Activated CD4-positive, alpha-beta T cell treated with anti-CD3 and anti-CD28 coated beads for 36 hours (primary cell): ENCODE measurements at places on chromosomes 2 and 18.

- no peak for DNase-seq
Measured at GRCh38 chr18:59085126-59085794, 54.4 kb upstream of the SEC11C start.

DNA sequence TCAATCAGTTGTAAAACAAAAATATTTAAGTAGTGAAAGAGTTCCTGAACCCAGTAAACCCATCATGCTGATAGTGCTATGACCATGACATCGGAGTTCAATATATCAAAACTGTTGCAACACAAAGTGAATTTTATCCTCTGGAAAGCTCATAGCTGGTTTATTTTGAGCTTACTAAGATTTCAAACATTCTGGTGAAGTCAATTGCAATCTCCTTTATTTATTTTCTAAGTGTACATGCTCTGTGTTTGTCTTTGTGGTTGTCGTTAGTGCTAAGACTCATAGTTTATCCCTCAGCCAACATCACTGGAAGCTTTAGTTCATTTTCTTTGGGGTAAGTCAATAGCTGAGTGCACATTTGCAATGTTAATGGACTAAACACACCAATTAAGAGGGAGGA is 91.9 kb downstream of the QPCT start:
- no peak for DNase-seq

GRCh38 chr18:274313-274712 is 6.5 kb upstream of the THOC1 start:
- no peak for DNase-seq

DNA sequence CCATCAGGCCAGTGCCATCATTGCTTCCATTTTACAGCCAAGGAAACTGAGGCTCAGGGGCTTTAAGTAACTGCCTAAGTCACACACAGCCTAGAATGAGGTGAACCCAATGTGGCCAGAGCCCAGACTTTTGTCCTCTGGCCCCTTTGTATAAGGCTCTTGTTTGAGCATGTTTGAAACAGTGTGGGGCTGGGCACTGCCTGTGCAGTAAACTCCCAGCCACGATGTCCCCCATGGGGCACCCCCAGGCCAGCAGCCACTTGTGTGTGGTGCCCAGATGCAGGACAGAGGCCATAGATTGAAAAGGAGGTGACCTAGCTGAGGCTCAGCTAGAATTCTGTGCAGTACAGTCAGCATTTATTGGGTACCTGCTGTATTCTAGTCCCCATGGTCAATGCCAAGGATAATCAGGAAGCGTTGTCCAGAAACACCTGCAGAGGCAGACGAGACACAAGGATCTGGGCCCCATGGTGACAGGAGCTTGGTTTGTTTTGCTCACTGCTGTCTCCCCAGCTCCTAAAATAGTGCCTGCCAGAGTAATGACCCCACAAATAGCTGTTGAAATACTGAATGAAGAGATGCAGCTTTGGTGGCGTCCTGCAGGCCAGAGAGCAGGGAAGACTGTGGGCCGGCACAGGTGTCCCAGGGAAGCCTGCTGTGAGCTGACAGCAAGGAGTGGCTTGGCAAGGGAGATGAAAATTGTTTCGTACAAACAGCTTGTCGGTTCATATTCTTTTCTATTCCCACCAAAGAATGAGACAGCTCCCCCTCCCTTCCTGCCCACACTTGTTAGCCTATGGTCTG is 160.7 kb downstream of the LDLRAD4 start:
- no peak for DNase-seq

DNA sequence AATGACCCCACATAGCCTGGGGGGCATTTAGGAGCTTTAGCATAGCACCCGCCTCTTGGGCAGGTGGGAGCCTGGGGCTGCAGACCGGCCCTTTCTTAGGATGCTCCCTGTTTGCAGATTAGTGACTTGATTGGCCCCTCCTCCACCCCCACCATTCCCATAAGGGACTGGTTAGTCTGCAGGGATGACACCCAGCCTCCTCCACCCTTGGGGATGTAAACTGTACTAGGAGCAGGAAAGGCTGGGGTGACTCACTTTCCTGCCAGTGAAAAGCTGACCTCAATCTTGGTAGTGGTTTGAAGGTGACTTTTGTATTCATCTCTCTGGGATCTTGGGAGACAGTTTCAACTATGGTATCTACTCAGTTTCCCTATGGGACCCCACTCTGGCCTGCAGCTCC is 24.2 kb downstream of the CTIF start:
- no peak for DNase-seq

DNA sequence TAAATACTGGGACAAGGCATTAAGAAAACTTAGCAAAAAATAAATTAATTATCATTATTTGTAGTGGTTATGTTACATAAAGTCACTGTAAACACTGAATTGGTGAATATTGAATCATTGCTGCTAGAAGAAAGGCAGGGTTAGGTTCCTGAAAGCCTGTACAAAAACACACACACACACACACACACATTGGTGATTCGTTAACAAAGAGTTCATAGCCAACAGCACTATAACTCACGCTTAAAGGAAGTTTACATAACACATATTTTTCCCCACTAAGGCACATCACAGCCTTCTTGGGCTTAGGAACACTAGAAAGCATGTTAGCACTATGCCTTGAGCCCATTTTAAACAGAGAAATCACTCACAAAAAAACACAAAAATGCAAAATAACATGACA is 690.0 kb upstream of the PIK3C3 start:
- no peak for DNase-seq

DNA sequence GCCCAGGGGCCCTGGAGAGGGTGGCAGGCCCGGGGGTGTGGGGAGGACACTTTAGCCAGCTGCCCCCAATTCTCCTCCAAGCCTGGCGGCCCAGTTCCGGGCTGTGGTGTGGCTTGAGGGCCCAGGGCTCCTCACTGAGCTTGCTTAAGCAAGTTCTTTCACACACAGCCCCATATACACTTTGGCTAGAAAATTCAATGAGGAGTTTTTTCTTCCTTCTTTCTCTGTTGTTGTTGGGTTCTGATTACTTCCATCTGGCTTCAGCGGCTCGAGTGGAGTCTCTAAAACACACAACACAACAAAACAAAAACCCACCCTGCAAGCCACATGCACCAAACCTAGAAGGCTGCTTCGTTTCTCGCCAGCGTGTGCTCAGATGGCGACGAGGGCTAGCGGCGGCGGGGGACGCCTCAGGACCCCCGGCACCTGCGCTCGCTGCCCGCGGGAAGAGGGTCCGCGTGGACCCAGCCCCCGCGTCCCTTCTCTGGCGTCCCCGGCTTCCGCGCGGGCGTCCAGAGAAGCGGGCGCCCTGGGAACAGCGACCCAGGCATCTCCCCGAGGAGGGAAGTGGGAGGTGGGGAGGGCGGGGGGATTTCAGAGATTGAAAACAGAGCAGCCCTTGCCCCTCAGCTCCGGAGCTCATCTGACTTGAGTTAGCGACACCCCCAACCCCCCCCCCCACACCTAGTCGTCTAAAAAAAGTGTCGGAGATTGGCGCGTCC is 577 bp upstream of the GLI2 start:
- DNase-seq: no peak

DNA sequence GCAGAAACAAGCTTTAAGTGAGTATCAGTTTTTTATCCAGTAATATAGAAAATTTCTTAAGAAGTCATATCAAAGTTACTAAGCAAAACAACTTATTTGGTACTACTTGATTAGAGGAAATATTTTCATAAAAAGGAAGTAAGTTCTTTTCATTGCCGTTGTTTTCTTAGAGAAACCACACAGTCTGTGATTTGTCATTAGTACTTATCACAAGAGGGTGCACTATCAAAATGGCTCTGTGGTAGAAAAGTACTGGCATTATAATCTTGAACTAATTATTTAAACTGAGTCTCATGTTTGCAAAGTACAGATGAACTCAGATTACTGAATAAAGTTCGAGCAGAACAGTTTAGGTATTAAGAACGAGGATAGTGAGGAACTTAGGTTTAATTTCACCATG is 93.4 kb downstream of the IKZF2 start:
- DNase-seq: no peak
